Islet precursor cell (in vitro differentiated cells): ENCODE measurements at places on chromosomes 6 and 20.

- no peak for DNase-seq
Observed at GRCh38 chr6:78589436-78589835, 277.9 kb upstream of the IRAK1BP1 start.

DNA sequence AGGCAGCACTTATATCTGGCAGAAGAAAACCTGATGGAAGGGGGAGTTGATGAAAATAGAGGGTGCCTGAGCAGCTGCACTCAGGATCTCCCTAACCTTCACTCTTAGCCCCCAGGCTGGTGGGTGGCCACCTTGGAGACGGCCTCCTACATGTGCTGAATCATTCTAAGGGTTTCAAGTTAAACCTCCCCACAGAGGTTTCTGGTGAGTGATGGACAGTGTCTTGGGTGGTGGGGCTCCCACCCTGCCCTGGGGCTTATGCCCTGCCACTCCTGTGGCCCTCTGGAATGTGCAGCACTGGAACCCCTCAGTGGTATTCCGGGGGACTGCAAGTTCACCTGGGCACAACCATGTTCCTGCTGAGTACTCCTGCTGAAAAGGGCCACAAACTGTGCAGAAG, 357.2 kb downstream of the CD83 start:
- peak; percentile 41 for DNase-seq

- no peak for DNase-seq
Observed at GRCh38 chr6:137261361-137261760, 42.2 kb upstream of the IFNGR1 start.

GRCh38 chr6:16972535-16972934, 129.3 kb upstream of the STMND1 start:
- DNase-seq = no peak

- DNase-seq = no peak
Observed at GRCh38 chr6:139452148-139452876, 77.9 kb upstream of the CITED2 start.

GRCh38 chr20:33263784-33264183, 19.2 kb upstream of the BPIFB1 start:
- no peak for DNase-seq

DNA sequence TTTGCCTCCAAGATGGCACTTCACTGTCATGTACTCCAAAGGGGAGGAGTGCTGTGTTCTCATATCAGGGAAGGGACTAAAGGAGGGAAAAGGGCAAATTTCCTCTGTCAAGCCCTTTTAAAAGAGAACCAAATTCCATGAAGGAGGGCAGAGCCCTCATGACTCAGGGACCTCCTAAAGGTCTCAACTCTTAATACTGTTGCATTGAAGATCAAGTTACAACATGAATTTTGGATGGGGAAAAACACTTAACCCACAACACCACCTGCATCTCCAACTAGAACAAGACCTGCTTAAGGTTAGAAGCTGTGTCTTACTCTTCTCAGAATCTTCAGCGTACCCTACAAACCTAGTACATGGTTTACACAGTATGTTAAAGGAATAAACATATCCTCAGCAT, 23.7 kb upstream of the FBXO30 start:
- no peak for DNase-seq

DNA sequence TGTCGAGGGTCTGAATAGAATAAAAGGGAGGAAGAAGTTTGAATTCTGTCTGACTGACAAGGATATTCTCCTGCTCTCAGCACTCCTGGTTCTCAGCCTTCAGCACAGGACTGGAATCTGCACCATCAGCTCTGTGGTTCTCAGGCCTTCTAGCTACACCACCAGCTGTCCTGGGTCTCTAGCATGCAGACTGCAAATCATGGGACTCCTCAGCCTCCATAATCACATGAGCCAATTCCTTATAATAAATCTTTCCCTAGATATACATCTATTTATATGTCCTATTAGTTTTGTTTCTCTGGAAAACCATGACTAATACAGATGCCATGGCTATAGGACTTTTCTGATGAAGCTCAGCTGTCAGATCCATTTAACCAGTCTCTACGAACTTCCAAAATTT, 132.8 kb upstream of the ECI2 start:
- no peak for DNase-seq

GRCh38 chr6:35669451-35670045, 19.2 kb downstream of the FKBP5 start:
- no peak for DNase-seq

- no peak for DNase-seq
Observed at GRCh38 chr20:43699941-43700565, 26.7 kb downstream of the GTSF1L start.

DNA sequence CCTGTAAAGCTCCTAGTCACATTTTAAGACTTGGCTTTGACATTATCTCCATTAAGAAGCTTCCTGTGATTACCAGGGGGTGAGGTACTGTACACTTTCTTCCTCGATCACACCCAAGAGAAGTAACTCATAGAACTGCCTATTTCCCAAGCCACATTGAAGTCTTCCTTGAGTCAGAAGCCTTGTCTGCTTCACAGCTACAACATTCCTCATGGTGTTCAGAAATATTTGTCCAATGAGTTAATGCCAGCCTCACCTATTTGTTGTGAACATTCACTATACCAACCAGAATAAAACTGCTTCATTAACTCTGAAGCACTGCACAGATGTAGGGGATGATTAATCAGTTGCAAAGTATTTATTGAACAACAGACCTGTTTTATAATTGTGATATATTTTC, 622.3 kb downstream of the PTPRT start:
- no peak for DNase-seq

- no peak for DNase-seq
Observed at GRCh38 chr6:150527100-150527499, 72.6 kb upstream of the PLEKHG1 start.

DNA sequence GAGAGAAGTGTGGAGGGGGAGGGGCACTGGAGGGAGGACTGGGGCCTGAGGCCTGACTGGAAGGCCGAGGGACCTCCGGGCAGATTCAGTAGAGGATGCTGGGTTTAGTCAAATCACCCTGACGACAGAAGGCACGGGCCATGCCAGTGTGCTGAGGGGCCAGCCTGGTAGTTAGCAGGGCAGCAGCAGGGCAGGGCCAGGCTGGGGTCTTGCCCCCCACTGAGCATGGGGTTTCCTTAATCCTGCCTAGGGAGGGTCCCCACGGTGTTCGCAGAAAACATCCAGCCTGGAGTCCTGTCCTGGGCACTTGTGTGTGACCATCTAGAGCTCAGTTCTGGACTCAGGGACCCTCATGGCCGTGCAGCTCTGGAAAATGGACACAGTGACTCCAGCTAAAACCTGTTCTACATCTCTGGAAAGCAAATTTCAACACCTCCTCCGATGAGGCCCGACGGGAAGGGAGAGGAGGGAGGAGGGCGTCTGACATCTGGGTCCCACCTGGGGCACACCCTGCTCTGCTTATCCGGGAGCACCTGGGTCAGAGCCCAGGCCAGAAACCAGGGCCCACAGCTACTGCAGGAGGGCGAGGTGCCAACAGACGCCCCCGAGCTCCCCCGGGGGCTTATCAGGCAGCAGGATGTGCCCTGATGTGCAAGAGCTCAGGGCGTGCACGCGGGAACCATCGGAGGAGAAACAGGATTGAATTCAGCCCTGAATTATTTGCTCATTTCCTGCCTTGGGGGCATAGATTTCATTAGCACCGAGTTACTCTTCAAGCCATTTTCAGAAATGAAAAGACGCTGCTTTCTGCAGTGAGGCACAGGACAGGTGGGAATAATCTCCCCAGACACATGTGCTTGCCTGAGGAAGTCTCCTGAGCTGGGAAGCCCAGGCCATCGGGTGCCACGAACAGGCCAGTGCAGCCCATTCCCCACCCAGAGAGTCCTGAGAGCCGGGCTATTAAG, 78.0 kb upstream of the MPC1 start:
- no peak for DNase-seq

- no peak for DNase-seq
Observed at GRCh38 chr6:159092631-159093030, 47.8 kb upstream of the TAGAP start.

- DNase-seq = no peak
Observed at GRCh38 chr6:166900130-166900708, 56.1 kb downstream of the RNASET2 start.

GRCh38 chr6:80547827-80548226, 441.4 kb downstream of the BCKDHB start:
- DNase-seq = no peak

GRCh38 chr6:110841266-110841665, 26.0 kb upstream of the CDK19 start:
- DNase-seq = no peak

GRCh38 chr6:7467007-7467897, 74.2 kb upstream of the DSP start:
- peak; percentile 86 for DNase-seq

DNA sequence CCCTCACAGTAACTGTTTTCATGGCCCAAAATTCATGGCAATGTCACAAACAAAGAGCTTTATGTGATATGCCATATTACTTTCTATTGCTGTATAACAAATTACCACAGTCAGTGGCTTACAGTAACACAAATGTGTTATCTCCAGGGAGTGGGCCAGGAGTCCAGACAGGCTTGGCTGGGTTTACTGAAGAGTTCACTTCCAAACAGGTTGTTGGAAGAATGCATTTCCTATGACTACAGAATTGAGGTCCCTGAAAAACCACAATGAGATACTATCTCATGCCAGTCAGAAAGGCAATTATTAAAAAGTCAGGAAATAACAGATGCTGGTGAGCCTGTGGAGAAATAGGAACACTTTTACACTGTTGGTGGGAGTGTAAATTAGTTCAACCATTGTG, 431.9 kb downstream of the PKHD1 start:
- DNase-seq = no peak
